NCI-H446 (cell line): ENCODE measurements at places on chromosomes 2 and 18.

- no peak for DNase-seq
Observed at GRCh38 chr2:42906111-42906556, 113.8 kb upstream of the HAAO start.

DNA sequence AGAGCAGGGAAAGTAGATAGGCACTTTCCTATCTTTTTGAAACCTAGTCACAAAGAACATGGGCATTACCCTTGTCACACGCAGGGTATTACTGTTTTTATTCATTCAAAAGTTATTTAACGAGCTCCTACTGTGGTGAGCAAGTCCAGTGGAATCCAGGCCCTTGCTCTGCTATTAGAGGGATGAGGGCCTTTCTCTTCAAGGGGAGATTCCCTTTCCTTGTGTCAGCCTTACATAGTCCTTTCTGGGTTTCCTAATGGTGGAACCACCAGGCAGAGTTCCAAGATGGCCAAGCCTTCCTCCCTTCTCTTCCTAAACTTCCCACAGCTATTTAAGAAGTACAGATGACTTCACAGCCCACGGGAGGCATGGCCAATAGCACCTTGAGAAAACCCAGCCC lies 64.6 kb downstream of the SPTBN1 start:
- DNase-seq: no peak

DNA sequence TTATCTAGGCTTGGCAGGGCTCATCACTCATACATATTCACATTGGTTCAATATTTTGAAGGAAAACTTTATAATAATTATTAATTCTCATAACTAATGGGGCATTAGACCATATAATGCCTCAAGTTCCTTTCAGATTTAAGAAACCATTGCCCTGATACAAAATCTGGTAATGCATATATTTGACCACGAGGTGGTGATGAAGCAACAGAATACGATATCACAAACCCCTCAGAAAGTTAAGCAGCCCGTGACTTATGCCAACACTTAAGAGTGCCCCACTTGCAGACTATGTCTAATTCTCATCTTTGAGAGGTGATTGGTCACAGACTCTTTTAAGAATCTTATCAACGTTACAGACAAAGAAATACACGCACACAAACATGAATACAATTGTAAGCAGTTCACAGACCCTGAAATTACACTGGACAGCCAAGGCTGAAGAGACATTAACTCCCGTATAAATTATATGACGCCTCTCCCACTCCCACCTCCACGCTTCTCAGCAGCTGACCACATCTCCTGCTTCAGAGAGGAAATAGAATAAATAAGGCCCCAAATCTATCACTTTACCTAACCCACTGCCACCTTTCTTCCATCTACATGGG lies 20.7 kb upstream of the DNAH6 start:
- DNase-seq: peak; percentile 61

- DNase-seq: no peak
Observed at GRCh38 chr2:235803028-235803427, 309.2 kb downstream of the AGAP1 start.

GRCh38 chr2:201697899-201698298 lies 545 bp downstream of the MPP4 start:
- no peak for DNase-seq

GRCh38 chr2:214035091-214035852 lies 375.6 kb upstream of the VWC2L start:
- DNase-seq: no peak
